ENCODE measurements at places on chromosomes 1 and 21.

DNA sequence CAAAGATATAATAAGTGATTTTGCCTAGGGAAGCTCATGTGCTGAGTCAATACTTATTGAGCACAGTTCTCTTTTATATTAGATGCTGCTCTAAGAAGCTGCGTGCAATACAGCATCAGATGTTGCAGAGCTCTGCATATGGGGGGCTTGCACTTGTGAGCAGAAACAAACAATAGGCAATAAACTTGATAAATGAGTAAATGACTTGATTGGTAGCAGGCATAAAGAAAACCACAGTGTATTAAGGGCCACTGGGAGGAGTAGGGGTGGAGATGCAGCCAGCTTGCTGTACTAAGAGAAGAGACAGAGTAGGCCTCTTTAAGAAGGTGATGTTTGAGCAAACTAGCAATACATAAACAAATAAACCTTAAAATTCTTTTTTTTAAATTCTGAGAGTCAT lies 598.5 kb upstream of the ADAMTS5 start:
- DNase-seq, result no peak

GRCh38 chr21:41232013-41232412 lies 64.1 kb downstream of the BACE2 start:
- DNase-seq, result peak; percentile 87

- no peak for DNase-seq
Measured at GRCh38 chr1:230986976-230987375, 8.1 kb downstream of the ARV1 start.

DNA sequence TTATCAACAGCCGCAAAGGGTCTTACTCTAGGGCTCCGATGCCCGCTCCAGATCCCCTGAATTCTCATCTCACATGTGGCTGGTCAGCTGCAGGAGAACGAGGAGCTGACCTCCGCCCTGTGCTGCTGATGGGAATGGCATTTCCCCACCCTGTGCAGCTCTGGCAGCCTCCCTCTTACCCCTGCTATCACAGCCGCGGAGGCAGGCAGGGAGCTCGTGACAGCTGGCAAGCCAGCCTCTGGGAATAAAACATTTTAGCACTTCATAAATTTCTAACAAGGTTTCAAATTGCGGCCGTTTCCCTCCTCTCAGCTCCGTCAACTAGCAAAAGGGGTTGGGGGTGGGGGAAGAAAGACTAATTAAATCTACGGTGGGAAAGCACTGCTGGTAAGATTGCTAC lies 81.1 kb downstream of the DSCAM start:
- no peak for DNase-seq

- DNase-seq, result peak; percentile 78
Measured at GRCh38 chr1:108661030-108661609, at the start of gene HENMT1. HENMT1 (minus strand) TSS chr1:108661093; CDS start chr1:108659884, 1,209 bp downstream.

Measured in MV-4-11 (cell line).